Germinal center (tissue), 1 donor: ENCODE measurements at places on chromosomes 5 and 9.
A peak's percentile ranks its signal among the peaks of the same experiment; 100 is the strongest.

DNA sequence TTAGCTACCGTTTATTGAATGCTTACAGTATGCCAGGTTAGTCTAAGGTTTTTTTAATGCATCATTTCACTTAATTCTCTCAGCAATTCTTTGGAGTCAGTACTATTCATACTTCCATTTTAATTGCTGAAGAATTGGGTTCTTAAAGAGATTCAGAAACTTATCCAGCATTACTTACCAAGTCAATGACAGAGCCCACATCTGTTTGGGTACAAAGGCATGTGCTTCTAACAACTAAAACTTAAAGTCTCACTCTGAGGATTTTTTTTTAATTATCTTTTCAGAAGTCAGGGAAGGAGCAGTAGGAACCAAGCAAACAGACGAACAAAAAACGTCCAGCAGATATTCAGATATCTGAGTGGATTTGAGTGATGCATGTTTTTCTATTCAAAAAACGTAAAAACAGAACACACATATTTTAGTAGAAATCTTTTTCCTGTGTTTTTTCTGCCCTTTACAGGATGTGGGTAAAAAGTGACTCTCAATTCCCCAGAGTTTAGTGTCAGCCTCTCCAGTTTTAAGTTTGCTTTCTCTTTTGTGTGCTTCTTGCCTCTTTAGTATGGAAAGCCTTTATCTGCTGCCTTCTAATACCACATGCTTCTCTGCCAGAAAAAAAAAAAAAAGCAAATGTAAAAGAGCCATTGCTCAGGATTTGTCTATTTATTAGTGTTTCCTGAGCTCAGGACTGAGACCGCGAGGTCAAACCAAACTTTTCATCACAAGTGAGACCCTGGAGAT is 118.0 kb downstream of the PRKACG start:
- no peak for DNase-seq

- no peak for DNase-seq
These were observed 174.3 kb downstream of the MRPS30 start for GRCh38 chr5:44983006-44983405.

- DNase-seq, result no peak
These were observed 33.8 kb upstream of the TXNDC8 start for GRCh38 chr9:110371411-110372007.

- no peak for DNase-seq
These were observed 80.0 kb upstream of the OTULINL start for GRCh38 chr5:14501353-14502293.

DNA sequence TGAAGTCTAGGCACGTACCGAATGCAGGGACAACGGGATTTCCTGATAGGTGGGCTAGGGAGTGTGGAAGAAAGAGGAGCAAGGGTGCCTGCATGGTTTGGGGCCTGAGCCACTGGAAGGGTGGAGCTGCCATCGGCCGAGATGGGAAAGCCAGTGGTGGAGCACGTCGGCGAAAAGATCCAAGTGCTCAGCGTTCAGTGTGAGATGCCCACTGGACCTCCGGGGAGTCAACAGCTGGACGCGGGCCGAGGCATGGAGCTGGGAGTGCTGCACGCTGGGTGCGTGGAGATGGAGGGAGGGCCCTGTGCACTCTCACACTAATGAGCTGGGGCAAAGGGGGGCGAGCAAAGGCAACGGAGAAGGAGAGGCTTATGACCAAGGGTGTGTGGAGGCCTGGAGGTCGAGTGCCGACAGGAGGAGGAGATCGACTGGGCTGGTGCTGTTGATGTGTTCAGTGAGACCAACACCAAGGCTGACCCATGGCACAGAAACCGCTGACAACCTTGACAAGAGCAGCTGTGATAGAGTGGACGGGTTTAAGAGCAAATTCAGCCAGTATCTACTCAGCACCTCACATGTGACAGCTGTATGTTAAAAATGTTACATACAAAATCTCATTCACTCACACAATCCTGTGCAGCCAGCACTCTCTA is 85.7 kb downstream of the STK10 start:
- no peak for DNase-seq

DNA sequence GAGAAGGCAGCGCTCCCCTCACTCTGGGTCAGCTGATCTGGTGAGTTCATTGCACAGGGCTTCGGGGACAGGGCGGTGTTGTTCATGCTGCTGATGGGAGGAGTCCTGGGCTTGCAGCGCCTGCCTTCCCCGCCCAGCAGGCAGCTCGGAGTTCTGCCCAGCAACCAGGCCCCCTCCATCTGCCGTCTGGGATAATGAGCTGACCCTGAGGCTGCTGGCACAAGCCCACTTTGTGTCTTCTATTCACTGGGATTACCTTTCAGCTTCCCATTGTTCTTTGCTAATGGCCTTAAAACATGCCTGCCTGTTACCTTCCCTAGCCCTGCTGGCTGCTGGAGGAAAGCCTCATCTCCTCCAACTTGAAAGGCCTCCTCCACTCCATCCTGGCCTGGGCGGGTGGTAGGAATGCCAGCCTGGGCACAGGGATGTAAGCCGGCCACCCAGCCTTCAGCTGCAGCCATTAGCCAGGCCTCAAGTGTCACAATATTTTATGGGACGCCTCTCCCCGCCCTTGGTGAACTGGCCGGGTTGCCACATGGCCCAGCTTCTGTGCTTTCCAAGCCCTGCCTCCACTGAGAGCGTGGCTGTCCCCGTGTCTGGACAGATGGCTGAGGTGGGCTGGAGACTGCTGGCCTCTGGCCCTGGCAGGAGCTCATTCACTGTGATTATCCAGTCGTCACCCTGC is 70.4 kb downstream of the GADD45G start:
- no peak for DNase-seq

- no peak for DNase-seq
These were observed 174.0 kb downstream of the GDNF start for GRCh38 chr5:37665889-37666288.

DNA sequence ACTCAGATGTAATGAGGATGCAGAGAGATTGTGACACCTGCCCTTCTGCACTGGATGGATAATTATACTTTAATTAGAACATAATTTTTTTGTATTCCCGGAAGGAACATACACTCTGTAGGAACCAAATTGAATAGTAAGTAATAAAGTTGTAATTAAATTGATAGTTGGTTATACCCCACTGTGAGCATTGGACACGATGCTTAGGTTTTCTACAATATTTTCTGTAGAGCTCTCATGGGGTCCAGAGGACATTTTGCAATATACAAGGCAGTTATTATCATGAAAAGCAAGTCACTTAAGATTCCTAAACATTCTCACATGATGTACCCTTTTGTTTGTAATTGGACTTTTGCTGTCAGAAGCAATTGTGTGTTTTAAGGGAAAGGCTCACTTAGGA is 63.4 kb downstream of the DIRAS2 start:
- no peak for DNase-seq

DNA sequence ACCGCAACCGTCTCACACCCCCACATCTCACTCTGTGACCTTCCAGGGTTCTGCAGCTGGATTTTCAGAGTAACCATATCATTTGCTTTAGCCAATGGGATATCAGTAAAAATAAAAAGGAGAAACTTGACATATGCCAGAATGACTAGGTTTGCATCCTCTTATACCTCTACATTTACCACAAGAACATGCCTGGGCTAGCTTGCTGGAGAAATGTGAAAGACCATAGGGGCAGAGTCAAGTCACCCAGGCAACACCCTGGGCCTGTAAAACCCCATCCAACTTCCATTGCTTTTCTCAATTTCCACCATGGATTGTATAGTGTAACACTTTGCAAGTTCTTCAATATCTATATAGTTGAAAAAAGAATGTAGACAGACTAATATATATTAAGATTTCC is 731.1 kb downstream of the PTPRD start:
- DNase-seq, result no peak

- peak; percentile 66 for DNase-seq
These were observed 11.2 kb upstream of the RIC1 start for GRCh38 chr9:5617749-5618148.

DNA sequence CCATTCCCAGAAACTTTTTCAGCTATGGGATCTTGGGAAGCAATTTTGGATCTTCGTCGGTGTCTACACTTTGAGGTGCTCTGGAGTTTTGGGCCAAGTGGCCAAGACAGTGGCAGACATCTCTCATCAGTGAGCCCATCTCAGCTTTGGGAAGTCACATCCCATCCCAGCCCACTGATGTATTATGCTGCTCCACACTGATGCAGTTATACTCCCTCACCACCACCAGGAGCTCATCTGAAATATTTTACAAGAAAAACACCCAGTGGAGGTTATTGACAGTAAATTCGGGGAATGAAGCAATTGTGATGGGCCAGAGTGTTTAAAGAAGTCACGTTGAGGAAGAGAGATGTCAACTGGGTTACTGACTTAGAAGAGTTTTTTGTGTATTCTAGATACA is 378.0 kb downstream of the KDM4C start:
- DNase-seq, result no peak

DNA sequence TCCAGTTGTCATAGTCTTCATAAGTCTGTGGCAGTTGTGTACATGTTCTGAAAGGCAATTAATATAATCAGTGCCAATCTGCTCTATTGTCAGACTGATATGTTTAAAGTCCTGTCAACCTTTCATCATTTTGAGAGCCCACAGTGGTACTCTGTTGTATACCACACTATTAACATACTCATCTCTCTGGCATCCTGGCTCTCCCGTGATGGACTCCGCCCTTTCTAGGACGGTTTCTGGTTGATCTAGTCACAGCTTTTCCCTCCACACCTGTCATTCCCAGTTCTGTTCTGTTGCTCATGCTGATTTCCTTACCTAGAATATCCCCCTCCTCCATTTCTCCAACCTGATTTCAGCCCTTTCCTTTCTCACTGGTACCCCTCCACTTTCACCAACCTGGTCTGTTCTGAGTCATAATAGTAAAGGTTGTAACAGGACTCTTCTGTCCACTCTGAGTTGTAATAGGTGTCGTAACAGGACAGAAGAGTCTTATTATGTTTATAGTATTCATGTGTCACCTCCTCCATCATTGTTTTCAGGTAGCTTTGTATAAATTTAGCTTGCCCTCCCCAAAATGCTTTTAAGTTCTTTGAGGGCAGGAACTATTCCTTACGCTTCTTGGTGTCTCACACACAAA is 4.1 kb downstream of the PTCD2 start:
- DNase-seq, result no peak

GRCh38 chr9:134522502-134522848 is 119.1 kb upstream of the COL5A1 start:
- DNase-seq, result no peak

DNA sequence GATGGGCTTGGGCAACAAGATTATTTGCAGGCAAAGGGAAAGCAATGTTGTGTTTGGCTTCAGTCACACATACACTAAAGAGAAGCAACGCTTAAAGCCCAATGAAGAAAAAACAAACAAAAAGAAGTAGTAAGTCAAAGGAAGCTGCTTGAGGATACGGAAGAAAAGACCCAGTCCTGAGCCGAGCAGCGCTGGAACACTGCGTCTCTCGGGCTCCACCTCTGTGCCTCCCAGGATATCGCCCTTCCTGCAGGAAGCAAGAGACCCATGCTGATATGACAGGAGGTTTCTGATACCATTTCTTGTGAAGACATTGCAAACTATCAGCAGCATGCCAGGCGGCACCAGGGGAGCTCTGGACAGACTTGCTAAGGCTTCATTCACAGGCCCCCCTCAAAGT is 9.9 kb downstream of the GNAQ start:
- no peak for DNase-seq

GRCh38 chr5:155729684-155730059 is 597.3 kb upstream of the SGCD start:
- no peak for DNase-seq

- DNase-seq, result no peak
These were observed 41.0 kb downstream of the CCNJL start for GRCh38 chr5:160271396-160271795.

GRCh38 chr5:96657068-96657467 is 5.1 kb upstream of the CAST start:
- DNase-seq, result no peak

DNA sequence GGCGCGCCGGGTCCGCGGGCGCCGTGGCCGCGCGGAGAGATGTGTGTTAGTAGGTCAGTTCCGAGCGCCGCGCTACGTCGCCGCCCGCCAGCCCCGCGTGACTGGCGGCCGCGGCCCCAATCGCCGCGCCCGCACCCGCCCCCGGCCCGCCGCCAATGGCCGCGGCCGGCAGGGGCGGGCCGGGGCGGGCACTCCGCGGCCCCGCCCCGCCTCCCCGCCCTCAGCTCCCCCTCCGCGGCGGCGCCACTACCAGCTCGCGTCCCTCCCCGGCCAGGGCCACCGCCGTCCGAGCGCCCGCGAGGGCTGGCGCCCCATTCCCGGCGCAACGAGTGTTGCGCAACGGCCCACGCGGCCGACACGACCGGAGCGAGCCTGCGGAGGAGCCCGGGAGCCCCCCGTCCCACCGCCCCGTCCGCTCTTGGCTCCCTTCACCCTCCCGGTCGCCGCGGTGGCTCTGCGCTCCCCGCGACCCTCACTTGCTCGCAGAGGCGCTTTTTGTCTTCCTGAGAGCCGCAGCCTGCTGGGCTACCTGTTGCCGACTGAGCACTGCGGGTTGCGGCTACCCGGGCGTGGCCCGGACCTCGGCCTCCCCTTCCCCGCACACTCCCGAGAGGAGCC is at the start of gene NFIL3:
Gene NFIL3 (minus strand): TSS at position 48 of the 618 bp plus-strand sequence. CDS start 13,098 bp downstream, outside the sequence.
- DNase-seq, result peak; percentile 90

GRCh38 chr9:135392511-135392910 is 87.1 kb upstream of the PPP1R26 start:
- no peak for DNase-seq

- no peak for DNase-seq
These were observed 49.6 kb upstream of the CCNG1 start for GRCh38 chr5:163387589-163388343.

- DNase-seq, result peak; percentile 8
These were observed 78.3 kb upstream of the ZNF608 start for GRCh38 chr5:124824637-124825158.

DNA sequence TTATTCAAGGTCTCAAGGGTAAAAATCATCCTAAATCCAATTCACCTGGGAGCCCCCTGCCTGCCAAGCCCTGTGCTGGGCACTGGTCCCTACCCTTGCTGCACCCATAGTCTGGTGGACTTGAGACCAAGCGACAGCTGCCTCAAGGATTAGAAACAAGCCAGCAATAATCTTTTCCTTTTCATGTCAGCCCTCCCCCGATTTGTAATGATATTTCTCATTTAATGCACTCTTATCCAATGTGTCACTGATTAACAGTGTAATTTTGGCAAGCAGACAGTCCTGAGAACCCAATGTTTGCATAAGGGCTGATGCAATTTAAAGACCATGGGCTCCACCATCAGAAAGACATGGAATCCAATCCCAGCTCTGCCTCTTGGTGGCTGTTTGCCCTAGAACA is 108.9 kb downstream of the ACTL7B start:
- DNase-seq, result no peak

DNA sequence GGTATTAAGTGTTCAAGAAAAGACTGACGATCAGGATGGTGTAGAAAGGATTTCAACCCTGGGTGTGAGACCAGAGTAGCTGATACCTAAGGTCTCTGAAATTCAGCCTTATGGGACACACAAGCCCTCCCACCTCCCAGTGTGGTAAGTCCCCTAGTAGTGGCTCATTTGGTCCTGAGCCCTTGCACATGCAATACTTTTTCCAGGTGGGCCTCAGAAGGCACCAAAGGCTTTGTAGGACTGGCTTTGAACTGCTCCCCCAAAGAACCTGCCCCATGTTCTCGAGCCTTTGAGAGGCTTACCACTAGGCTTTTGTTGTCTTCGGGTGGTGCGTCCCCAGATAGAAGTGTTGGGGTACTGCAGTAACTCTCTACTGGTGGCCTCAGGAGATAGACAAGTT is 803 bp downstream of the GARIN3 start:
- no peak for DNase-seq

- no peak for DNase-seq
These were observed 62.5 kb upstream of the ITGA1 start for GRCh38 chr5:52725065-52725746.

- no peak for DNase-seq
These were observed 5.1 kb upstream of the RAB14 start for GRCh38 chr9:121206516-121207370.

GRCh38 chr9:16915126-16915831 is 44.8 kb upstream of the BNC2 start:
- DNase-seq, result no peak

GRCh38 chr5:9497347-9497746 is 48.5 kb downstream of the SEMA5A start:
- DNase-seq, result no peak
